ENCODE measurements at places on chromosomes 16 and 17.
A peak's percentile ranks its signal among the peaks of the same experiment; 100 is the strongest.

GRCh38 chr16:3728424-3729160 lies 11.3 kb upstream of the TRAP1 start:
- no peak for DNase-seq

DNA sequence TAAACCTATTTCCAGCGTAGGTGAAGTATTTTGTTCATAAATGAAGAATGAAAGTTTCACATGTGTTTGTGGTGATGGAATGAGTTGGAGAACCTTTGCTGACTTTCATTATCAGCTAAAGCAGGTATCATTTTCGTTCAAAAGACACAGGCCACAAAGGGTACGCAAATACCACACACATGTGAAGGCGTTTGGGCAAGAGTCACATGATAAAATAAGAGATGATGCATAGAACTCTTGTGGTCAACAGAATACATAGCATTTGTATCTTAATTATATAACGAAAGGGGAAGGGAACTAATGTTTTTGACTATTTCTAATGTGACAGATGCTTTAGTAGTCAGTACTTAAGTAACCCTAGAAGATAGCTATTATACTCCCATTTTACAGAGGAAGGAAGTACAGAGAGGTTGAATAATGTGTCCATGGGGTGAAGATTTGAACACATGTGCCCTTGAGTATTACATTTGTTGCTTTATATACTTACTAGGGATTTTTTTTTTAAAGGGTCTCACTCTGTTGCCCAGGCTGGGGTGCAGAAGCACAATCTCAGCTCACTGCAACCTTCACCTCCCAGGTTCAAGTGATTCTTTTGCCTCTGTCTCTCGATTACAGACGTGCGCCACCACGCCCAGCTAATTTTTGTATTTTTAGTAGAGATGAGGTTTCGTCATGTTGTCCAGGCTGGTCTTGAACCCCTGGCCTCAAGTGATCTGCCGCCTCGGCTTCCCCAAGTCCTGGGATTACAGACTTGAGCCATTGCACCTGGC lies 4.8 kb downstream of the RPA1 start:
- DNase-seq: no peak

DNA sequence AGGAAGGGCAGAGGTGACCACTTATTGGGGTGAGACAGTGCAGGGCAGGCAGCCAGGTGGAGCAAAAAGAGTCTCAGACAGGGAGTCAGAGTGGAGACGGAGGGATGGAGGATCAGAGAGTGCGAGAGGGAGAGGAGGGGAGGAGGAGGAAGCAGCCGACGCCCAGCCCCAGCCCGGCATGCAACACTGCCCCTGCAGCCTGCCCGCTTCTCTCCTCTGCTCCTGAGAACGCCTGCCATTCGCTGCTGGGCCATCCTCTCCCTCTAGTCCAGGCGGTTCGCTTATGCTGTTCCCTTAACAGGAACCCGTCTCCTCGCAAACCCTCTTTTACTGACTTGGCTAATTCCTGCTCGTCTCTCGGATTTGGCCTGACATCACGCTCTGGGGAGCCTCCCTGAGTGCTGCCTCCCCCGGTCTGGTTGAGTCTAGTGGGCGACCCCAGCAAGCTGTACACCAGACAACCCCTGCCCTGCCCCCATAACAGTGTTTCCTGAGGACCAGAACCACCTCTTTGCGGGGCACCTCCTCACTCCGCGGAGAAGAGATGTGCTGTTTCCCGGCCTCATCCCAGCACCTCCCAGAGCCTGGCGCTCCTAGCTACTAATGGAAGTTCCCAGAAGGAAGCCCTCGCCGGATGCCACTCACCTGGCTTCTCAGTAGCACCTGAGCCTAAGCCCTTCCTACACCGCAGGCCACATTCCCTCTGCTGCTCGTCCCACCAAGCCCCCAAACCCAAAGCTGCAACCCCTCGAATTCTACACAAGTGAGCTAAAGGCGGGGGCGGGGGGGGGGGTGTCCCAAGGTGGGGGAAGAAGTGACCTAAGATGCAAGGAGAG lies 61.2 kb upstream of the CCL1 start:
- no peak for DNase-seq

- no peak for DNase-seq
Observed at GRCh38 chr16:87416826-87417527, 24.8 kb downstream of the MAP1LC3B start.

DNA sequence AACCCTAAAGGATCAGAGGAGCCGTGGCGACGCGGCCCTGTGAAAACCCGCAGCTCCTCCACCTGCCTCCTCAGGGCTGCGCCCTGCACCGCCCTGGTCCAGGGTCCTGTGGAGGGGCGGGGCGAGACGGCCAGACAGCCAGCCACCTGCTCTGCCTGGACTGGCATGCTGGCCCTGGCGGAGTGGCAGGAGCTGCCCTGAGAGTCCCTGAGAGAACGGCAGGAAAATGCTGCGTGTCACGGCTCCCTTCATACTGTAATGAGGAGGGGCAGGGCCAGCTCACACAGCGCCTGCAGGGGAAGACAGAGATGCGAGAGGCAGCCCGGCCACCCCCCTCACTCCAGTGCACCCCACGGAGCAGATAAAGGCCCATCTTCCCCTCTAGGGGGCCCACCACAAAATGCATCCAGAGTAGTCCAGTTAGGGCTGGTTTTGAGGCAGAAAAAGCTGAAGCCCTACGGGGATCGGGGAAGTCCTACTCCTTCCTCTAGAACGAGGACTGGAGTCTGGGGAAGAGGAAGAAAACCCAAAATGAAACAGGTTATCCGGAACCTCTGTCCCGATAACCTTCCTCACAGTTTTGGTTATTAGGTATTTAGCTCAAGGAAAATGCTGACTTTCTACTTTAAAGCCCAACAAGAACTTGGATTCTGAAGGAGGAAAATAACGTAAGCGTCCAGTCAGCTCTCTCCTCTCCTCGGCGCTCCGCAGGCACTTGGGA lies 97.6 kb upstream of the DNAH17 start:
- no peak for DNase-seq

- DNase-seq: peak; percentile 19
Observed at GRCh38 chr16:77794586-77794985, 6.2 kb downstream of the VAT1L start.

DNA sequence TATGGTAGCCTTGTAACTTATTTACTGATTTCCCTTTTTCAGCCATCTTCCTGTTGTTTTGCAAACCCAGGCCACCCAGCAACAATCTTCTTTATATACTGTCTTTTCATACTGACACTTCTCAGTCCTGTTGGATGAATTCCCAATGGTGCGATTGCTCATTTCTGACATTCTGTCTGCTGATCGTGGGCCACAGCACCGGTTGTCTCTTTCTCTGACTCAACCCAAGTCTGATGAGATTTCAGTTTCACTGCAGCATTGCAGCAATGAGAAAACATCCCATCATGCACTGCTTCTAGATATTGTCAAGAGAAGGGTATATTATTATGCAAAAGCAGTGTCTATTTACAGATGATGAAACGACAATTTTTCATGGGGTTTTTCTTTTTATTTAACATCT lies 349.2 kb upstream of the HSBP1 start:
- DNase-seq: no peak

DNA sequence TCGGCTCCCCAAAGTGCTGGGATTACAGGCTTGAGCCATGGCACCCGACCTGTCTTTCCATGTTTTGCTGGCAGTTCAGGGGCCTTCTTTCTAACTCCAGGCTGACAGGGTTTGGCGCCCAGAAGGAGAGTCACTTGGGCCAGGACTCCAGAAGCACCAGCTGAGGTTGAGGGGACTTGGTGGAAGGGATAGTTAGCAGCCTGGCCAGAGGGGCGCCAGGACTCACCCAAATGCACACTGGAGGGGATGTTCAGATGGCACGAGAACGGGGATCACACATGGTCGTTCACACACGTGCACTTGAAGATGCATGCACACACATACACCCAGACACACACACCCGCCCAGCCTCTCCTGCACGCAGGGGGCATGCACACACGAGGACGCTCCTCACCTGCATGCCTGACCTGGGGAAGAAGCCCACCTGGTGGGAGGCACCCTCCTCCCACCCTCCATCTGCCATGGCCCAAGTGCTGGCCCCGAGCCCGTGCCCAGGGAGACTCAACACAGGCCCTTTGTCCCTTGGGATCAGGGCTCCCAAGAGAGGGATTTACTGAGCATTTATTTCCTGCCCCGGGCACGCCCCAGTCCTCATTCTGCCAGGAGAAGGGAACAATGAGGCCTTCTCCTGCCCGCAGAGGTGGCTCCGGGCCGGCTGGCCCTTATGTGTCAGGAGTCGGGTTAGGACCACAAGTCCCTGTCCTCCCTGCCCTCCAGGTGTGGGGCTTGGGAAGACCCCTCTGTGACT lies 2.3 kb upstream of the PRSS21 start:
- DNase-seq: no peak

DNA sequence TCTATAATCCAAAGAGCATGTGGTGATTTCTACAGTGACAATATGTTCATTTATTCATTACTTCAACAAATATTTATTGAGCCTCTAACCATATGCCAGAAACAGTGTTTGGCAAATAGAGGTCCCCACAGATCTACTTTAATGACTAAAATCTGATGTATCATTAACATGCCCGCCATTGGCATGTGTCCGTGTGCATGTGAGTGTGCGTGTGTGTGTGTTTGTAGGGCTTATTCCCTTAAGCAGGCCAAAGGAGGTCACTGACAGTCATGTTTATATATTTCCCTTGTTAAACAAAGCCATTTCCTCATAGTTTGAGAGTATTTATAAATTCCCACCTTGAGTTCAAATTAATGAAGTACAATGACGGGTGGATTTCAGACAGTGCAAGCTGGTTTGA lies 174.4 kb upstream of the IRX6 start:
- no peak for DNase-seq

DNA sequence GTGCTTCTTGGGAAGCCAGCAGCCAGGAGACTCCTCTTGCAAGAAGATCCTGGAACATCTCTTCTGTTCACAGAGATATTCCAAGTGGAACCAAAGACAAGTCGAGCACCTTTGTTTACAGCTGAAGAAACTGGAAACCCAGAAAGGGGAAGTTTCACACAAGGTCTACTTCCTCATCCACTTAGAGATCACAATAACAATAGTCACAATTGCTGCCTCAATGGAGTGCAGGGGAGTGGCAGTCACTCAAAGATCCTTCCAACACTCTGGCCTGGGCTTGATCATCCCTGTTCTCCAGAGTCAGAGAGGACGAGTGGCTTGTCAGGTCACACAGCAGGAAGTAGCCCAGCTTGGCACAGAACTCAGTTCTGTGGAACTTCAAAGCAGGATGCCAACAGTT lies 46.9 kb upstream of the SIAH1 start:
- DNase-seq: no peak

DNA sequence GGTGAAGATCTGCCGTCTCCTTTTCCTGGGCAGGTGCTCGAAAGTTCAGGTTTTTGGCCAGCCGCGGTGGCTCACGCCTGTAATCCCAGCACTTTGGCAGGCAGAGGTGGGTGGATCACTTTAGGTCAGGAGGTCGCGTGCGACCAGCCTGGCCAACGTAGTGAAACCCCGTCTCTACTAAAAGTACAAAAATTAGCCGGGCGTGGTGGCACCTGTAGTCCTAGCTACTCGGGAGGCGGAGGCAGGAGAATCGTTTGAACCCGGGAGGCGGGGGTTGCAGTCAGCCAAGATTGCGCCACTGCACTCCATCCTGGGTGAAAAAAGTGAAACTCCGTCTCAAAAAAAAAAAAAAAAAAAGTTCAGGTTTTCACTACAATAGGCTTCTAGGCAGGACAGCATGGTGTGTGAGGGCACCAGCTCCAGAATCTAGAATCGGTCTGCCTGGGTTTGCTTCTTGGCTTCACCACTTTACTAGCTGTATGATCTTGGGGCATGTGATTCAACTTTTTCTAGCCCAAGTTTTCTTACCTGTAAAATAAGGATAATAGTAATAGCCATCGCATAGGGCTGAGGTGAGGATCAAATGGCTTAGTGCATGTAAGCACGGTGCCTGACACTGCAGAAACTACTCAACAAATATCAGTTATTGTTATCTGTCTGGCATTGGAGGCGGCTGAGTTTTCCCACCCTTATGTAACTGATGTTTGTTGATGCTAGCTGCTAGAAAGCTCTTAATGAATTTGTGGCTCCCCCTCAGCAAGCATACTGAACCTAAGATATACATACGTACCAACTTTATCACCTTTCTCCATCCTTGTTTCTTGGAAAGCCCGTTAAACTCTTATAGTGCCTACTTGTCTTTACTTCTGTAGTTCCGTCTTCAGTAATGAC lies 1.3 kb downstream of the PSMD12 start:
- DNase-seq: no peak
